Stimulated activated CD4-positive, alpha-beta T cell treated with anti-CD3 and anti-CD28 coated beads, Interleukin-15, amount 100 ng/mL, for 24 hours (primary cell): ENCODE measurements at places on chromosomes 2 and 18.
A peak's percentile ranks its signal among the peaks of the same experiment; 100 is the strongest.

DNA sequence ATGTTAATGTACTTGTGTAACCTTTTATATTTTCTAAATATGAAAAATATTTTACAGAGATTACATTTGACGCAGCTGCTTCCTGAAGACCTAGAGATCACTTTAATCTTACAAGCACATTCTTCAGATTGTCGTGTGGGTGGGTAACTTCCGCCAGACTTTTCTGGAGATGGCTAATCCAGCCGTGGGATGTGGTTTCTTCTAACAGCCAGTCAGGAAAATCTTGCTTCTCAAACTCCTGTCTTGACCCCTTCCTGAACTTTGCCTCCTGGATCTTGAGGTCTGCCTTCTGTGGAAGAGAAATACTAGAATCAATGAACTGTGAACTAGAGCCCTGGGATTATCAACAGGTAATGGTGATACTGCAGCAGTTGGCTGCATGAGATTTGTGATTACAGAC is 401.6 kb upstream of the TNP1 start:
- DNase-seq, result no peak

DNA sequence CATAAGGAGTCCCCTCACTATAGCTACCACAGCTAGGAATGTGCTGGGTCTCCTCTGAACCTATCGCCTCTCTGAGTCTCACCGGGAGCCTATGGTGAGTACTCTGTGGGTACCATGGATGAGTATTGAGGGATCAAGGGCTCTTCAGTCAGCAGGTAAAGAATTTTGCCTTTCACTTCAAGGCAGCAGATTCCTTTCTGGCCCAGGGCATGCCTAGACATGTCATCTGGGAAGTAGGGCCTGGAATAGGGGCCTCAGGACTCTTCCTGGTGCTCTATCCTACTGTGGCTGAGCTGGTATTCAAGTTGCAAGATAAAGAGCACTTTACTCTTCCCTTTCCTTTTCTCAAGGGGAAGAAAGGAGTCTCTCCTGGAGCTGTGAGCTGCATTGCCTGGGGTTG is 85.6 kb upstream of the LHCGR start:
- DNase-seq, result no peak

DNA sequence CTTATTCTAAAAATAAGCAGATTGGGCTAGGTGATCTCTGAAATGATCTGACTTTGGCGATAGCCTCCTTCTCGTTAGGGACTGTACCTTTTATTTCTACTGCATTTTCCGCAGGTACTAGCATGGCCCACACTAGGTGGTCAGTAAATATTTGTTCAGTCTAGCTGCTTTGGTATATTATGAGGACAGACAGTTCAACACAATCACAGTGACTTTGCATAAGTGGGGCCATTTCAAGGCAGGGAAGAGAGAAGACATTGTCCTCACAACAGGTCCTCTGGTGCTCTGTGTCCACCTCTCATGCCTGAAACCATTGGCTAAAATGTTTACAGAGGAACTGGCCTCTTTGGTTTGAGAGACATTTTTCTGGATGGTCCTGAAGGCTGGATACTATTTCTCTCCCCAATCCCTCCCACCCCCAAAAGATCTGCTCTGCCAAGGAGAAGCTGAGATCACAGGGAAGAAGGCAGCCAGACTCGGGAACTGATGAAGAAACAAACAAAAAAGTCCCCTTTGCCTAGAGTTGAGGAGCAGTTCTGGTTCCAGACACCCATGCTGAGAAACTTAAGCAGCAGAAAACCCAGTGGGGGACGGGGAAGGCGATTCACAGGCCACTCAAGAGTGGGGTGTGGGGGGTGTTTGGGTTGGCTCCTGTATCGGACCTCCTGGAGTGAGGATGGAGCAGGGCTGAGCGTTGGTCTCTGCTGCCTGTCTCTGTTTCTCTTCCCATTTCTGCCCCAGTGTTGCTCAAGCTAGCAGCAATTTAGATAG is 2.9 kb upstream of the TNP1 start:
- DNase-seq, result no peak

GRCh38 chr18:32530947-32531651 is 60.4 kb upstream of the GAREM1 start:
- peak; percentile 22 for DNase-seq

DNA sequence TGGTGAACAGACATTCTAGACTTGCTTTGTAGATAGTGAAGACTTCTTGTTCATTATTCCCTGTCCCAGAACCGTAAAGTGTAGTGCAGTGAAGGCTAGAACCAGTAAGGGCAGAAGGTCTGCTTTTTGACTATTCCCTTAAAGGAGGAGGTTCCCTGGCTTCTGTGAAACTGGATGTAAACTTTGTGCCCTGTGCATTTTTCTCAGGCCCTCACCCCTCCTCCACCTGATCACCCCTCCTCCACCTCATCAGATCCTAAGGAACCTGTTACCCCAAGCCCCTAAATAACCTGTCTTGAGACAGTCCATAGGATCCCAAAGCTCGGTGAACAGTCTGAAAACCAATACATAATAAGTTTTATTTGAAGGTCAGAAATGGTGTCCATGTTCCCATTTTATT is 33.7 kb downstream of the SFT2D3 start:
- DNase-seq, result no peak

DNA sequence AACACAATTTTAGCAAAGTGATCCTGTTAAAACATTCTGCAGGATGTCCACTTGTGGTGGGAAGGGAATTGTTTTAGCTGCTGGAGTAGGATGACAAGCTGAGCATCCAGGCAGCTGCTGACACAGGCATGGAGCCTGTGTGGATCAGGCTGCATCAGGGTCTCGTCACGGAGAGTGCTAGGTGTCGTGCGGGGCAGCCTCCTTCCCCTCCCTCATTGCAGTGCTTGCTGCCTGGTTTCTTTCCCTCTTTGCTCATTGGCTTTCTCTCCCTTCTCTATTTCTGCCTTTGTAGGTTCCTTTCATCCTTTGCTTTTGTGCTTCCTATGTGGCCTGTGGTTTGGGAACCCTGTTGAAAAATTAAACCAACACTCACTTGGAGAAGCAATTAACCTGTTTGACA is 172.9 kb downstream of the TPGS2 start:
- no peak for DNase-seq

GRCh38 chr2:173962583-173963110 is 2.5 kb downstream of the SP3 start:
- DNase-seq, result no peak

DNA sequence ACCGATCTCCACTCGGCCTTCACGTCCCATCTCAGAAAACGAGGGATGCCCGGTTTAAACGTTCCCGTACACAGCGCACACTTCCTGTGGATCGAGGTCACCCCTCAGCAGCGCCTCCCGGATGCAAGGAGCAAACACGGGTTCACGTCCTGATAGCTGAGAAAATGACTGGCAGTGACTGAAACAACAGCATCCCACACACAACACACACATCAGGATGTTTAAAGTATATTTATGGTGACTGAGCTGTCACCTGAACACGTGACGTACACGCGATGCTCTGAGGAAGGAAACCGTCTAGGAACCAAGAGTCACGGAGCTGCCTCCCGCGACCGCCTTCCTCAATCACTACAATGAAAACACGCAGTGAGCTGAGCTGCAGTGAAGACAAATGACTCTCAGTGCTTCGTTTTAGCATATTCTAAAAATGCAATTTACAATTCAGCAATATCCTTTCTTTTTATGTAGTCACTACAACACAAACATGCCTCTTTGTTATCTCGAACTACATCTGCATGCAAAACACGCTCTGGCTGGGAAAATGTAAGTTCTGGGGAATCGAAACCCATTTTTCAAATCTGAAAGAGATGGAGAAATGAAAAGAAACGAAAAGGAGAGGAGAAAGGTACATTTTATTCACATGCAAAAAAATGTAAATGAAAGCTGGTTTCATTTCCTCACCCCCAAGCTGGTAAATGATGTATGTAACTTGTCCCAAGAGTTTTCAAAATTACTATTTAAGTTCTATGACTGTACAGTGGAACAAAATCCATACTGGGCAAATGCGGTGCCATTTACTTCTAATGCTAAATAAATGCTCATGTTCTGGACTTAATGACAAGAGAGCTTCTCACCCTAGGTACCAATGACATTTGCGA is 19.8 kb downstream of the HDAC4 start:
- DNase-seq, result peak; percentile 77

- DNase-seq, result no peak
These were observed 47.1 kb downstream of the SLC4A1AP start for GRCh38 chr2:27710640-27711430.

DNA sequence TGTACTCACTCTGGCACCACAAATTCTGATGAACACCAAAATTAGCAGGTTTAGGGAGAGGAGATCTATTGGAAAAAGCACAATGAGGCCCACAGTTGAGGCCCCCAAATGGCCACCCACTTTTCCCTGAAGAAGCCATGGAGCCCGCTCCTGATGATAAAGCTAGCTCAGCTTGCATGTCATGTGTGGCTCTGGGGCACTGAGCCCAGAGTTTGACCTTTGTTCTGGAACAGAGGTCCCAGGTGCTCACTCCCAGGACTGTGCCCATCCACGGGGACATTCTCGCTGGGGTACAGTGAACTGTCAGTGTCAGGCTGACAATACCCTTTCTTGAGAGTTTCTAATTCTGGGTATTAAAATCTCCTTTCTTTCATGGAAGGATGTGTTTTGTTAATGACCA is 36.2 kb downstream of the XDH start:
- DNase-seq, result no peak

DNA sequence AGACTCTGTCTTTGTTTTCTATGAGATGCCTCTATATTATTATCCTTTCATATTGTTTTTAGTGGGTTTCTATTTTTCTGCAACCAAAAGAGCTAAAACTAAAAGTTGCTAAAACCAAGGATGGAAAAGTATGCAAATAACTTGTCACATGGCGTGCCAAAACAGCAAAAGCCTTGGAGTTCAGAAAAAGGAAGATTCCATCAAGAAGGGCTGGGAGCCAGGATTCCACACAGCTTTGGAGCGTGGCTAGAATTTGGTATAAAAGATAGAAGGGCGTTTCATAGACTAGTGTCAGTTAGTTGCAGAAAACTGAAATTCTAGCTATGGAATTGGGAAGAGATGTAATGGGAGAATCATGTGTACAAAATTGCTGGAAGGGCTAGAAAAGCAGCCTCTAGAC is 4.1 kb downstream of the SCYGR1 start:
- no peak for DNase-seq

- DNase-seq, result no peak
These were observed 1132.8 kb downstream of the LRP1B start for GRCh38 chr2:140998017-140998416.

DNA sequence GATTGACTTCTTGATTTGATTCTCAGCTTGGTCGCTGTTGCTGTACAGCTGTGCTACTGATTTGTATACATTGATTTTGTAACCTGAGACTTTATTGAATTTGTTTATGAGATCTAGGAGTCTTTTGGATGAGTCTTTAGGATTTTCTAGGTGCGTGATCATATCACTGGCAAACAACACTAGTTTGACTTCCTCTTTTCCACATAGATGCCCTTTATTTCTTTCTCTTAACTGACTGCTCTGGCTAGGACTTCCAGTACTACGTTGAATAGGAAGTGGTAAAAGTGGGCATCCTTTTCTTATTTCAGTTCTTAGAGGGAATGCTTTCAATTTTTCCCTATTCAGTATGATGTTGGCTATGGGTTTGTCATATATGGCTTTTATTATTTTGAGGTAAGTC is 101.3 kb downstream of the OSBPL1A start:
- DNase-seq, result no peak

DNA sequence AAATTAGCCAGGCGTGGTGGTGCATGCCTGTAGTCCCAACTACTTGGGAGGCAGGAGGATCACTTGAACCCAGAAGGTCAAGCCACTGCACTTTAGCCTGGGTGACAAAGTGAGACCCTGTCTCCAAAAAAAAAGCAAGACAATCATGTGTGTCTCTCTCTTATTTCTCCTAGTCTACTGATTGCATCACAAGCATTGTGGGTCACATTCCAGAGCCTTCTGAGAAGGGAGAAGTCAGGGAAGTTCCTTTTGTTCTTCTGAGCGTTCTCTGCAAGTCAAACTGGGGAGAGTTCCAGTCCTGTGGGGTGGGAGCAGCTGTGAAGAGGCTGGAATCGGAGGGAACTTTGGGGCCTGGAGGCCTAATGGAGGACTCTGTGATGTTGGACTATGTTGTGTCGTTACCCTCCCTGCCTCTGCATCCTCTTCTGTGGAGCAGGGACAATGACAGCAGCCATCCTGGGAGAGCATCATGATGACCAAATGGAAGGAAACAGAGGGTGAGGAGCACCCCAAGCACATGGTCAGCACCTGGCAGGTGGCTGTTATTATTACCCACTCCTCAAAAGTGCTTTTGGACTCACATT is 115.4 kb downstream of the MRO start:
- no peak for DNase-seq

DNA sequence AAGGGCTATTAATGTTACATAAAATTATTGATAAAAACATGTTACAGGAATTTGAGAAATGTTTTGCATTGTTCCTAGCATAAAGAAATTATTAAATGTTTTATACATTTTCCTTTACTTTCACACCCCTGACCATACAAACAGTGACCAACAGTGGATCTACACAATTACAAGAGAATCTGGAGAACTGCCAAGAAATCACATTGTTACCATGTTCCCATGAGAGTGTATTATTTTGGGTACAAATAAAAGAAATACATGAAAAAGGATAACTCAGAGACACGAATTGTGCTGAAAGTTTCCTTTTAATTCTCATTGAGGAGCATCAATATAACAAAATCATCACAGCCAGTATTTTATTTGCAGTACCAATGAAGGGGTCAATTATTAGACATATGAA is 150.1 kb downstream of the WDPCP start:
- DNase-seq, result no peak

GRCh38 chr2:105749583-105750400 is 5.1 kb downstream of the NCK2 start:
- peak; percentile 65 for DNase-seq
